ENCODE measurements at places on chromosomes 5 and 9. TPM values are rescaled to one million over a fixed set of nuclear protein-coding genes. Genes with fewer than 3 reads are reported as not detected.

DNA sequence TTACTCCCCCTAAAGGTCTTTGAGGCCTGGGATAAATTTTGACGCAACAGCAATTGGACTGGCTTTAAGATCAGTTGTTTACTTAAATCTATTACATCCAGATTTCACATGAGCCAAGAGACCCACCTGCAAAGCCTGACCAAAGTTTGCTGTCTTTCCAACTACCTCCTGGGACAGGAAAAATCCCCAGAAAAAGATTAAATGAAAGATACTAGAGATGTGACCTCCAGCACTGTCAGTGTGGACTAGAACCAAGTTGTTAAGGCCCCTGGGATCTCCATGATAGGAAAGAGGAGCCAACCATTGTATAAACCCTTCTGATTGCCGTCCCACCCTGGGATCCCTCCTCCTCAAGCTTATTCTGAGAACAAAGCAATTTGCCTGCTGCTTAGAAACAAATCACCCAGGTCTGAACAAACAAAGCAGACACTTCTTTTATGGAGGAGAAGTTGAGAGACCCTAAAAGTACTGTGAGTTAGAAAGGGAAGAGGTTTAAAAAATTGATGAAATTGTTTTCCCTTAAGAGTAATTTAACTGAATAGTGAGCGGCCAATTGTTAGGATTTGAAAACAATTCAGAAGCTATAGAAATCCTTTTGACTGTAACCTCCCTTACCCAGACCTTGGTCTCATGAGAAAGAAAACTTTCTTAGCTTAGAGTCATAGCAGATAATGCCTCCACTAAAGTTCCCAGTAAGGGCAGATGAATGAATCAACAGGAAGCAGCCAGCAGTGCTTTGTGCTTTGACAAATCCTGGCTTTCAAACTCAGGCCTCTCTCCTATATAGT lies 255.2 kb downstream of the TMEM167A start:
- DNase-seq, result no peak

DNA sequence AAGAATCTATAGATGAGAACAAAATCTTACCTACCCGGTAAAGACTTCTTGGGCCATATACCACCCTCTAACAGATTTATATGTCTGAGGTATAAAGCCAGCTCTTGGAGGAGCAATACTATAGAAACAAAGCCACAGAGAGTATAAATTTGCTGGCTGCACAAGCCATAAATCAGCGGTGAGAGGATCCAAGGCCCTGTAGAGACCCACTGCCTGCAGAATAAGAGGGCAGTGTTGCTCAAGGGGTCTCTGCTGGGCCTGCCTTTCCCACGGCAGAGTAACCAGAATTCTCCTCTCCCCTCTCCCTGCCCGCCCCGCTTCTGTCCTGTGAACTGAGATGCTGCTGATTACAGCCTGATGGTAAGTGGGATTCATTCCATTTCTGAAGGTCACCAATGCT lies 89.2 kb downstream of the NDFIP1 start:
- no peak for DNase-seq

- no peak for DNase-seq
Measured at GRCh38 chr5:130526708-130527107, 622.4 kb downstream of the CHSY3 start.

Gene DRD1
- not detected for total RNA-seq

DNA sequence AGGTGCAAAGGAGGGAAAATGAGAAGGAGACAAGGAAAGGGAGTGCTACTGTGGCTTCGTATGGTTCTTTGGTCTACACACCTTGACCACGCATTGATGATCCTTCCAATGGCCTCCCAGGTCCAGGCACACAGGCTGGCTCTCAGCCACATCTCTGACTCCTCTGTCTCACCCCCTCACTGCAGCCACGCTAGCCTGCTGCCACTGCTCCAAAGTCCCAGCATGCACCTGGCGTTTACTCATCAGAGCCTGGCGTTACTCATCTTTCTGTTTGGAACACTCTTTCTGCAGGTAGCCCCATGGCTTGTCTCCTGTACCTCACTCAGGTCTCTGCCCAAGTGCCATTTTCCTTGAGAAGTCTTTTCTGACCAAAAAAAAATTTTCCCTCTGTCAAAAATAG lies 195.5 kb downstream of the SNCAIP start:
- no peak for DNase-seq

Gene PPP3R2
- not detected for total RNA-seq

- no peak for DNase-seq
Measured at GRCh38 chr5:26329562-26330189, 708.7 kb downstream of the CDH9 start.

- DNase-seq, result no peak
Measured at GRCh38 chr5:3161672-3162071, 410.2 kb upstream of the IRX2 start.

Data from B cell (primary cell).